Stimulated activated CD8-positive, alpha-beta memory T cell treated with anti-CD3 and anti-CD28 coated beads, Interleukin-4, amount 100 ng/mL, for 4 hours (primary cell): ENCODE measurements at places on chromosomes 12 and 14.

DNA sequence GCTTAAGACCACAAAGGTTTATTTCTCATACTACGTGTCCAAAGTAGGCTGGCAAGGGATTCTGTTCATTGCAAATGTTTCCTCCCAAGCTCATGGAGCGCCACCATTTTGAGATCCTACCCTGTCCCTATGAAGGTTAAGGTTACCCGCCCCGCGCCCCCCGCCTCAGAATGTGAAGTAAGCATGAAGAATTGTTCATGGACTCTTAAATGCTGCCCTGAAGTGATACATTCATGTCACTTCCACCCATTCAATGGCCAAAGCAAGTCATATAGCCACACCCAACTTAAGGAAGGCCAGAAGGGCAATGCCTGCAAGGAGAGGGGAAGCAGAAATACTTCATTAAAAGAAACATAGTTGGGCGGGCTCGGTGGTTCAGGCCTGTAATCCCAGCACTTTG is 4.2 kb downstream of the TMEM253 start:
- no peak for DNase-seq

DNA sequence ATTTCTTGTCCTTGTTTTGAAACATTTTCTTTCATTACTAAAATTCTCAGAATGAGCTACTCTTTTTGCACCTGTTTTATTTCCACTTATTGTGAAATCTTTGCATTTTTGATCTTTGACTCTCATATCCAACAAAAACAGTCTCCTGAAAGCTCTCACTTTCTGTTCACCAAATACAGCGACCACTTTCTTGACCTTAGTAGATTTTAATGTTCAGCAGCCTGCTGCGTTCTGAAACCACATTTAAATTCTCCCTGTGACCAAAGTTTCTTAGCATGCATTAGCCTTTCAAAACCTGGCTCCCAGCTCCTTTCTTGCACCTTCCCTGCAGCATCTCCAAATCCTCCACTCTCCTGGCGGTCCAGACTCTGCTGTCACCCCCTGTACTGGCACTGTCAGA is 404.4 kb upstream of the PDE3A start:
- no peak for DNase-seq

- no peak for DNase-seq
Measured at GRCh38 chr12:31590642-31591379, at the start of gene DENND5B. DENND5B (minus strand) TSS chr12:31591136; CDS start chr12:31590832, 304 bp downstream.

DNA sequence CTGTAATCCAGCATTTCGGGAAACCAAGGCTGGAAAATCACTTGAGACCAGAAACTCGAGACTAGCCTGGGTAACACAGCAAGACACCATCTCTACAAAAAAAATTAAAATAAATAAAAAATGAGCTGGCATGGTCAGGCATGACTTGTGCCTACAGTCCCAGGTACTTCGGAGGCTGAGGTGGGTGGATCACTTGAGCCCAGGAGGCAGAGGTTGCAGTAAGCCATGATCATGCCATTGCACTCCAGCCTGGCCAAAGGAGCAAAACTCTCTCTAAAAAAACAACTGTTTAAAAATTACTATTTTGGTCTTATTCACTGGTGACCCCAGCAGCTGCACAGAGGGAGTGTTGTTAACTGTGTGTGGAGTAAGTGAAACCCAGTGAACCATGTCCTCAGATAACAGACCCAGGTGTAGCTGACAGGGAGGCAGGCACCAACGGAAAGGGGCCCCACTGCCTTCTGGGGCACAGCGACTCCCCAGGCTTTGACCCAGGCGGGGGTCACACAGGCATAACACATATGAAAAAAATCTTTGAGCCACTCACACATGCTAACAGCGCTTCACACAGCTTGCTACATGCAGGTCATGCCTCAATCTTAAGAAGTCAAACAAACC is 12.1 kb downstream of the DDX54 start:
- DNase-seq = no peak

DNA sequence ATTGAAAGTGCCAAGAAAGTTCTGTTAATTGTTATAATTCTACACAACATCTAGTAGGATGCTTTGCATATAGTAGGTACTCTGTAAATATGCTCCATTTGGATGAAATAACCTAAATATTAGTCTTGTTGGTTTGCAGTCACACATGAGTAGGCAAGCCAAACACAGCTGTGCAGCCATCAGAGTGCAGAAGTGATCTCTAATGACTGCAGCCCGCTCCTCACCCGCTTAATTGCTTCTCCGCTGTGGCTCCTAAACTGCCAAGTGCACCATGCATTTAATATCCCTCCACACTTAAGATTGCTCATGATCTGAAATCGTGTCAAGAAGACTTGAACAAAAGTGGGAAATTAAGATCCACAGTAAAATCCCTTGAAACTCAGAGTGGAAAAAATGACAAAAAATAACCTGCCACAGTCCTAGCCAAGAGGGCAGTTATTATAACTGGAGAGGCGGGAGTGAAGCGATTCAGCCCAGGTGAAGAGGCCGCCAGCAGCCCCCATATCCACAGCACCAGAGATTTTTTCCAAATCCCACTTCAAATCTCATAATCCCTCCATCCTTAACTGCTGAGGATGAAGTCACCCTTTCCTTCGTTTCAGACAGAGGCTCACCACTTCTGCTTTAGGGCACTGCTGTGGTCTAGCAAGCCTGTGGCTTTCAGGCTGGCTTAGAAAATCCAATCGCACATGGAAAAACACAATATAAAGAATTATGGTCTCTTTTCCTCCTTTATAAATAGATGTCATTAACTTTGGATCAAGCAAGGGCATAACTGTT is 69.5 kb downstream of the TMEM30B start:
- DNase-seq = no peak

GRCh38 chr12:127507341-127507740 is 759.6 kb upstream of the TMEM132C start:
- DNase-seq = no peak

- DNase-seq = no peak
Measured at GRCh38 chr12:43737646-43738045, 20.9 kb downstream of the PUS7L start.

- no peak for DNase-seq
Measured at GRCh38 chr12:124236625-124237031, 58.3 kb upstream of the RFLNA start.

GRCh38 chr14:40115583-40115982 is 683.4 kb upstream of the FBXO33 start:
- DNase-seq = no peak

- DNase-seq = no peak
Measured at GRCh38 chr12:26122681-26123481, 2.0 kb downstream of the BHLHE41 start.

- DNase-seq = no peak
Measured at GRCh38 chr12:124625867-124626675, 58.7 kb upstream of the NCOR2 start.

GRCh38 chr14:100286484-100287191 is 19.6 kb downstream of the SLC25A29 start:
- DNase-seq = no peak

DNA sequence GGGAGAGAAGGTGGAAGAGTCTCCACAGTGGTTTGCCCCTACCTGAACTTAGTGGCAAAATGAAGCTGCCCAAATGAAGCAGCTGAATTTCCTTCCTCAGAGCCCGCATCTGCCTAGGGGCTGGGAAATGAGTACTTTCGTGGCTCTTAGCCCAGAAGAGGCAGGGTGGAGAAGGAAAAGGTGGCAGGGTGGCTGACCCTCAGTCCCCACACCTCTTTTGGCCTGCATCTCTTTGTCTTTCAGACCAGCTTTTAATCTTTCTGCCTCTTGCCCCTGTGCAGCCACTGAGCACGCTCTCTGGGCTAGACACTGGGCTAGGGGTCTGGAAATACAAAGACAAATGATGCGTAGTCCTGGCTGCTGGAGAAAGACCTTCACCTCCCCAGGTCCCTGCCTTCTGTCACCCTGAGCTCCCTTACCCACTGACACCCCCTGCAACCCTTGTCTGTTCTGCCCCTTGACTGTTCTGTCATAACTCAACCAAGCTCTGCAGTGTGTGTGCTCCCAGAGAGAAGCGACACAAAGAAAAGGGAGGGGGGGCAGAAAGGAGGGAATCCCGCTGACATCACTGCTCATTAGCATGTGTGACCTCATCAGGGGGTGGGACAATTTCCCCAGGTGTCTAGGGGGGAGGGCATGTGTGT is 371 bp upstream of the REM2 start:
- peak; percentile 30 for DNase-seq

DNA sequence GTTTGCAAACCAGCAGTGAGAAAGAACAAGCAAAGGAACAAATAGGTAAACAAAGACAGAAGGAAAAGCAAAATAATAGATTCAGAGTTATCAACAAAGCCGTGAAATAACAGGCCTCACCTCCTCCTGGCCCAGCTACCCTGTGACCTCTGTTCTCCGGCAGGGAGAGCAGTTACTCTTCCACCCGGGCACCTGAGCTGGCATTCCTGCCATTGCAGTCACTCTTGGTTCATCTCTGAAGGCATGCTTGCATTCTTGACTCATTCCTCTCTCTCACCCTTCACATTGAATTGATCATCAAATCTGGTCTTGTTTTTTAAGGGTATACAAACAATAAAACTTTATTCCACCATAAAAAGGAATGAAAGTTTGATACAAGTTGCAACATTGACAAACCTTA is 95.1 kb downstream of the TTC8 start:
- DNase-seq = no peak

DNA sequence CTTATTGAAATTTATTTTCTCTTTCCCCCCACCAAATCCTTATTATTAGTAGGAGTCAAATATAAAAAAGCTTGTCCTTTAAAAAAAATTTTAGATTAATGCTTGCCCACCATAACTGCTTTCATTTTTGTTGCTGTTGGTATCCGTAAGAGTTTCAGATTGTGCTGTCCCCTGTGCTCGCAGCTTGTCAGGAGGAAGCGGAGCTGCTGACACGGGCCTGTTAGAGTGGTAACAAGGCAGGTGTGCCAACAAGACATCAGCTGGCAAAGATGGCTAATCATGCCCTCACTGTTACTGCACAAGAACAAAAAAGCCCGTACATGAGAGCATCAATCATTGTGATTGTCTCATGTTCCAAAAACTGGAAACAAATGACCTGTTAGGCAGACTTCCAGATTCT is 148.4 kb downstream of the ALG10B start:
- DNase-seq = no peak

DNA sequence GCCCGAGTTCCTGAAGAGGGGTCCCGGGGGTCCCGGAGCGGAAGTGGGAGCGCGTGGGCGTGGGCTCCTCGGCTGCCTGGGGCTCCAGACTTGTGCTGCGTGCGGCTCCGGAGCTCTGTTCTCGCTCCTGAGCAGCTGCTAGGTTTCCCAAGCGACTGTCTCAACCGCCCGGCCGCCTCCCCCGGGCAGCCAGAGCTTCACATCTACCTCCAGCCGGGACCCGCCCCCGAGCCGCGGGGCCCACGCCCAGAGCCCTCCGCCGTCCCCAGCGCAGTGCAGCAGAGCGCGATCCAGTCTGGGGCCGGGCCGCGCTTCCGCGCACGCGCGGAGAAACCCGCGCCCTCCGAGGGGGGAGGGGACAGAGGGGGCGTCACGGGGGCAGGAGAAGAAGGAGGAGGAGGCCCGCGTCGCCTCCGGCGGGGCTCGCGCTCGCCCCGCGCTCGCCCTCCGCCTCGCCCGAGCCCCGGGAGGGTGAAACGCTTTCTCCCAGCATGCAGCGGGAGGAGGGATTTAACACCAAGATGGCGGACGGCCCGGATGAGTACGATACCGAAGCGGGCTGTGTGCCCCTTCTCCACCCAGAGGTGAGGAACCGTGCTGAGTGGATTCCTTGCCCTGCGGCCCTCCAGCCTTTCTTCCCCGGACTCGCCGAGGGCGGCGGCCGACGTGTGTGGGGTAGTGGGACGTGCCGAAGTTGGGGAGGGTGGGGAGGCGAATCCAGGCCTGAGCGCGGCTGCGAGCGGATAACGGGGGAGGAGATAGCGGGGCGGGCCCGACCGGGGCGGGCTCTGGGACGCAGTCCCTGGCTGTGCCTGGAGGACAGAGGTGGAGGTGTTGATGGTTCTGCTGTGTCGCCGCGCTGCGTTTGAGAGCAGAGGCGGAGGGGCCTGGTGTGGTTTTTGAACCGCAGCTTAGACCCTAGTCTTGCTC is at the start of gene ZDHHC17:
Gene ZDHHC17, plus strand, starts transcription at position 370 of the 930 bp plus-strand sequence. Its CDS starts 122 bp downstream, at position 492.
- peak; percentile 77 for DNase-seq

GRCh38 chr12:69553628-69554248 is 31.5 kb upstream of the CCT2 start:
- DNase-seq = no peak

DNA sequence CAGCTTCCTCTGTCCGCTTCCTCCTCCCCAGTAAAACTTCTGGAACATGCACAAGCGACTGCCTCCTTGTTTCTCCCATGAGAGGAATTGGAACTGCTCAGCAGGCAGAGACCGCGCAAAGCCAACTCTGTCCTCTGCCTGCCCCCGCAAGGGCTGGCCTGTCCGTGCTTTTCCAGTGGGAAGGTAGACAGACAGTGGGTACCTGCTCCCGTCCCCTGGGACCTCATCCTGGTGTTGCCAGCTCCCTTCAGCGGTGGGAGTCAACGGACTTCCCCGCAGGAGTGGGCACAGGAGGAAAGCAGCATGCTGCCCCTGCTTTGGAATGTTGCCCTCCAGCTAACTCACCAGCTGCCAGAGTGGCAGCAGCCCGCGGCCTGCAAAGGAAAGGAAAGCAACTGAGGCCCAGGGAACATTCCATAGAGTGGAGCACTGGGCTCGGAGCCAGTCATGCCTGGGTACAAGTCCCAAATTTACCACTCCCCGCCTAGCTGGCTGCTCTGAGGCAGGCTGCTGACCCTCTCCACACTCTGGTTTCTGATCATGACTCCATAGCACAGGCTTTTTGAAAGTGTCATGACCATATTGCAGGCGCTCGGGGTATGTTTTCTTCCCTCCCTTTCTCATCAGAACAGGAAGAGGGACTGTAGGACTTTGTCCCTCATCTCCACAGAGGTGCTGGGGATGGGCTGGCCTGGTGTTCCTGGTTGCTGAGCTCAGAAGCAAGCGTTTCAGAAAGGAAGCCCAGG is 89.2 kb upstream of the CLMN start:
- DNase-seq = no peak

DNA sequence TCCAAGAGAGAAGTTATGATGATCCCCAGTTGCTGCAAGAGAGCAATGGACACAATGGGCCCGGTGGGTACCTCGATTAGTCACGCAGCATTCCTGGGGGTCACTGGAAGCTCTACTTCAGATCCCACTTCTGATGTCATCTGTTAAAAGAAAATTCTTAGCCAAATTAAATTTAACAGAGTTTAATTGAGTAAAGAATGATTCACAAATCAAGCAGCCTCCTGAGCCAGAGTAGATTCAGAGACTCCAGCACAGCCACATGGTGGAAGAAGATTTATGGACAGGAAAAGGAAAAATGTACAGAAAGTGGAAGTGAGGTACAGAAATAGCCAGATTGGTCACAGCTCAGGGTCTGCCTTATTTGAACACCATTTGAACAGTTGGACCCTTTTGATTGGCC is 107.5 kb downstream of the SPTSSA start:
- DNase-seq = no peak
